ENCODE measurements at places on chromosomes 2 and 18.

GRCh38 chr2:118363604-118364003, 275.3 kb downstream of the INSIG2 start:
- no peak for DNase-seq
- no peak overlapping the region for H3K4me3 ChIP-seq
- H3K27ac ChIP-seq: no peak overlapping the region
- no peaks in the 10 kb centered on the region for H3K4me1 ChIP-seq
- H3K36me3 ChIP-seq: no peaks in the 10 kb centered on the region
- H3K27me3 ChIP-seq: peaks cover 4% of the 10 kb centered on the region

- H3K27me3 ChIP-seq: peaks cover 17% of the 10 kb centered on the region
- peaks cover 4% of the 10 kb centered on the region for H3K36me3 ChIP-seq
- no peak for DNase-seq
- peaks cover 18% of the 10 kb centered on the region for H3K4me1 ChIP-seq
Measured at GRCh38 chr2:38264396-38265221, 112.5 kb downstream of the ATL2 start.

DNA sequence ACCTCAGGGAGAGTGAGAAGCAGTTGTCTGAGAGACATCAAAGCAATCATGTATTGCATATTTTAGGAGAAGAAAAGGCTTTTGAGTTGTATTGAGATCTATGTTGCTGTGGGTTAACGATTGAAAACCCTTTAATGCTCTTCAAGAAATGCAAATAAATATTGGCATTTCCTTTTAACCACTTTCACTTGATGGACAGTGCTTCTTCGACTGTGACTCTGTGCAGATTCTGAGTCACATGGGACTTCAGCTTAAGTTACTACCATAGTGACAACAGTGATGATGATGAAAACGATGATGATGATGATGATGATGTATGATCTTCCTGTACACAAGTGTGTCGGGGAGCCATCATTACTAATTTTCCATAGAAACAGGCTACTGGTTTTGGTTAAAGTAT, 181.8 kb downstream of the AKAIN1 start:
- no peak overlapping the region for H3K4me3 ChIP-seq
- H3K27me3 ChIP-seq: no peaks in the 10 kb centered on the region
- H3K27ac ChIP-seq: no peak overlapping the region
- no peaks in the 10 kb centered on the region for H3K36me3 ChIP-seq

DNA sequence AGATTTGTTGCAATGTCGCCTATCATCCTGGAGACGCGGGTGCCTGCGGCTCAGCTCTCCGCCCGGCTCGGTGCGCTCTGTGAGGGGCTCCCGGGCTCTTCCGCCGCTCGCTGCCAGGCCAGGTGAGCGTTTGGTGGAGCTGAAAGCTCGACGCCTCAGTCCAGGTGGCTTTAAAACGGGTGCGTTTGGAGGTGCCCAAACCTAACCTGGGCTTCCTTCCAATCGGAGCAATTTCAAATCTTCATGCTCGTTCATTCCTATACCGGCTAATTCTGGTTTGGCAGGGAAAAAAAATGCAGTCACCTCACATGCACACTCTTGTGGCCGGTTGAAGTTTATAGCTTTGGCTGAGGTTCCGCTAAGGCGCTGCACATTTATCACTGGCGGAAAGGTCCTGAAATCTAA, at the start of gene SLC16A14:
TSS of gene SLC16A14 (minus strand) at position 274 of the 405 bp plus-strand sequence. CDS start 9,572 bp downstream, outside the sequence.
- H3K4me3 ChIP-seq: peak within 1 kb of the TSS; percentile 95
- H3K36me3 ChIP-seq: no peaks in the 10 kb centered on the region
- no peak for DNase-seq
- peaks cover 21% of the 10 kb centered on the region for H3K4me1 ChIP-seq

DNA sequence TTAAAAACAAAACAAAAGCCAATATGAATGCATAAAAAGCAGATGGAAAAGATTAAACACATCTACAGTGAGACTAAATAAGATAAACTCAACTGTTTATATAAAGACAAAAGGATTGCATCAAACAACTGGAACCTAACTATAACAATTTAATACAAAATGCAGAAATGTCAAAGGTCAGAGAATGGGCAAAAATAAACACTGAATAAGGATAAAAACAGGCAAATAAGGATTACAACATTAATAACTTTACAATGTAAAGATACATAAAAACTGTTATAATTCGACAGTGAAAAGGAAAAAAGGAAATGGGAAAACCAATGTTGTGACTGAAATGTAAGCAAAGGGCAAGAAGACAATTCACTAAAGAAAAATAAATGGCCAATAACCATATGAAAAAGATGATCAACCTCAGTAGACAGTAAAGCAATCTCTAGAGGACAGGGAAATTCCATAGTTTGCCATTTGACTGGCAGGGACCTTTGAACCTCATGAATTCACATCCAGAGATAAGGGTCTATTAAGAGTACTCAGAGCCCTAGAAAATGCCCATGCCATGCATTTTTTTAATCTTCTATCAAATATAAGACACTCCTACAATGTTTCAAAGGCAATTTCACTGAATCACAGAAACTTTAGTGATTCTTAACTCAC, 83.7 kb downstream of the TMEM131 start:
- no peak overlapping the region for H3K4me3 ChIP-seq
- peak overlapping the region; percentile 5 for H3K27ac ChIP-seq
- peaks cover 7% of the 10 kb centered on the region for H3K36me3 ChIP-seq
- H3K27me3 ChIP-seq: no peaks in the 10 kb centered on the region
- DNase-seq: no peak

DNA sequence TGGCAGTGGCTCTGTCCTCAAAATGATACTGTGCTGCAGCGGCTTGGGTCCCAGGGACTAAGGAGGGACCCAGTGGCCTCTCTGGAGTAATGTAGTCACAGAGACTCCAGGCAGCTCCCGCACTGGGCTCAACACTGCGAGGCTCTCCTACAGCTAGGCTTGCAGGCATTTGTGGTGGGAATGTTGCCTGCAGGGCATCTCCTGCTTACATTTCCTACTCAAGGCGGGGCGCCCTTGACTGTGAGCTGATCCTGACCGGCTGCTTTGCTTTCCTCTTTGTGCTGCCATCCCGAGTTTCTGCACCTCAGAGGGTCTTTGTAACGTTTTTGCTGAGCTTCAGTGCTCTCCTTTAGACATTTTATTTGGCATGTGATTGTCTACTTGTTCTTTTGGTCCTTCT, 177.4 kb upstream of the FN1 start:
- H3K4me3 ChIP-seq: no peak overlapping the region
- H3K27me3 ChIP-seq: peaks cover 30% of the 10 kb centered on the region
- H3K36me3 ChIP-seq: no peaks in the 10 kb centered on the region
- H3K27ac ChIP-seq: no peak overlapping the region
- H3K4me1 ChIP-seq: no peaks in the 10 kb centered on the region
- DNase-seq: no peak

DNA sequence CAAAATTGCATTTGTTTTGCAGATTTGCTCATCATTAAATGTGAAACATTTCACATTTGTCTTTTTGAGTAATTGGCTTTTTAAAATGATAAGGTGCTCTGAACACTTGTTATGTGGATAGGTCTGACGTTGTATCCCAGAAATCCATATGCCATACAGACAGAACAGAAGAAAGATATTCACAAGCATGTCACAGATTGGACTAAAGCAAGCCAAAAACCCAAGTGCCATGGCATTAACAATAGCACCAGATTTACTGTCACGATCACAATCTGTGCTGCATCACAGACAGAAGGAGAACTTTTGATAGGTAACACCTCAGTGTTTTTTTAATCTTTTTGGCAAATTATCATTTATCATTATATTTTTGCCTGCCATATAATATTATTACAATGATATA, 272.6 kb downstream of the ARHGAP15 start:
- no peaks in the 10 kb centered on the region for H3K27me3 ChIP-seq
- H3K4me1 ChIP-seq: peaks cover 20% of the 10 kb centered on the region
- no peaks in the 10 kb centered on the region for H3K36me3 ChIP-seq
- H3K27ac ChIP-seq: no peak overlapping the region
- no peak overlapping the region for H3K4me3 ChIP-seq

GRCh38 chr18:28127763-28128658, 48.9 kb downstream of the CDH2 start:
- H3K4me1 ChIP-seq: no peaks in the 10 kb centered on the region
- no peak for DNase-seq
- H3K27me3 ChIP-seq: no peaks in the 10 kb centered on the region

- H3K27me3 ChIP-seq: no peaks in the 10 kb centered on the region
- H3K27ac ChIP-seq: no peak overlapping the region
- no peak overlapping the region for H3K4me3 ChIP-seq
Measured at GRCh38 chr2:62465741-62466502, 40.1 kb downstream of the TMEM17 start.

GRCh38 chr2:105961599-105962146, 217.0 kb downstream of the NCK2 start:
- no peak overlapping the region for H3K4me3 ChIP-seq
- H3K27ac ChIP-seq: no peak overlapping the region

DNA sequence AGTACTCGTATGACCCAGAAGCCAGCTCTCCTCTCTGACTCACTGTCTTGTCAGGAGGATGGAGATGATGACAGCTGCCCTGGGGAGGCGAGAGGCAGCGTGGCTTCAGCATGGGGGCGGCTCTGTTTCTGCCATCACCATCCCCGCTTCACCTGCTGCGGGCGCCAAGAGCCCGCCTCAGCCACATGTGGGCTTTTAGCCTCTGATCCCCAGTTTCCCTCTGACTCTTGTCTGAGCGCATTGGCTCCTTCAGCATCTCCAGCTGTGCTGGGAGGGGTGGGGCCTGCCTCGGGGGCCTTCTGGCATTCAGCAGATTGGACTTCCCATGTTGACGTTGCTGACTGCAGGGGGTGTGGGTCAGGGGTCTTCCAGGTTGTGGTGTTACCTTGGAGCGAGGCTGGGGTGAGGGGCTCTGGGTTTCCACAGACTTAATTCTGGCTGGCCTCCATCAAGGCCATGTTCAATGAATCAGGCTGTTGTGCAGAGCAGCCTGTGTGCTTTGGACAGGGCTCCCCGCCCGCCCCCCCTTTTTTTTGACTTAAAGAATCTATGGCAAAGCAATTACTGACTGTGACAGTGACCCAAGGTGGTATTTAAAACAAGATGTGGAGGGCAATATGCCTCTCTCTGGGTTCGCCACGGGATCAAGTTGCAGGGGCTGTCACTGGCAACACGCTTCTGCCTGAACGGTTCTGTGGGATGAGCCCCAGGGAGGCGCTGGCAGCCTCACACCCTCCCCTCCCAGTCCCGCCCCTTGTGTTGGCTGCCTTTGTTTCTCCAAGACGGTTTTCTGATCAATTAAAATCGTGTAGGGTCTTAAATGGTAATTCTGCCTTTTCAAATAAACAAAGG, 228.3 kb downstream of the LDLRAD4 start:
- no peaks in the 10 kb centered on the region for H3K4me1 ChIP-seq
- no peak overlapping the region for H3K27ac ChIP-seq
- no peaks in the 10 kb centered on the region for H3K36me3 ChIP-seq
- H3K4me3 ChIP-seq: no peak overlapping the region
- DNase-seq: no peak
- H3K27me3 ChIP-seq: peaks cover 4% of the 10 kb centered on the region

DNA sequence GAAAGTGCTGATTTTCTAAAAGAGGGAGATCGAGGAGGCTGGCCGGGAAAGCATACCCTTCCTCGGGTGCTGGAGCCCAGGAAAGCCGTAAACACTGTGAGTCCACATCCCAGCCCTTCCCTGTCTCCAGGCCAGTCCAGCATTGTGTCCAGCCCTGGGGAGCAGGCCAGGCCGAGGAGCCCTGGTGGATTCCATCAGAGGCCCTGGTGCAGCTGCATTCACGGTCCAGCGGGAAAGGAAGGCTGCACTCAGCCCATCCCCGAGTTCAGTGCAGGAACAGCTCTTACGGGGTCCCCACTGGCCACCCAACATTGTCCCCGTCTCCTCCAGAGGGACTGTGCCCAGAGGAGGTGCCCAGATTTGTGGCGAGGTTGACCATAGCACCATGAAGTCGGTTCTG, 218.6 kb downstream of the KLHL29 start:
- no peak overlapping the region for H3K27ac ChIP-seq
- H3K4me1 ChIP-seq: no peaks in the 10 kb centered on the region
- peak; percentile 48 for DNase-seq
- H3K27me3 ChIP-seq: peaks cover 6% of the 10 kb centered on the region
- H3K36me3 ChIP-seq: no peaks in the 10 kb centered on the region

GRCh38 chr2:43685357-43685756, 9.1 kb upstream of the C1GALT1C1L start:
- H3K27ac ChIP-seq: no peak overlapping the region
- DNase-seq: no peak
- H3K4me1 ChIP-seq: no peaks in the 10 kb centered on the region
- no peak overlapping the region for H3K4me3 ChIP-seq
- H3K27me3 ChIP-seq: peaks cover 23% of the 10 kb centered on the region

DNA sequence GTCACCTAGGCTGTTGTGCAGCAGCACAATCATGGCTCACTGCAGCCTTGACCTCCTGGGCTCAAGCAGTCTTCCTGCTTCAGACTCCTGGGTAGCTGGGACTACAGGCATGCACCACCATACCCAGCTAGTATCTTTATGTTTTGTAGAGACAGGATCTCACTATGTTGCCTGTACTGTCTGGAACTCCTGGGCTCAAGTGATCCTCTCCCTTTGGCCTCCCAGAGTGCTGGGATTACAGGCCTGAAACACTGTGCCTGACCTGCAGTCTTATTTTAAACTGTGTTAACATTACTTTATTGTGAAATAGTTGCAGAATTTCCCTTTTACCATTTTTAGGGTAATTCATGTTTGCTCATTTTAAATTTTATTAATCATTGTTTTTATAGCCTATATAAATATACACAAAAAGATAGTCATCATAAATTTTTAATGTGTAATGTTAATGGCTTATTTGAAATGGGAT, 24.6 kb downstream of the EML4 start:
- no peaks in the 10 kb centered on the region for H3K36me3 ChIP-seq
- no peaks in the 10 kb centered on the region for H3K27me3 ChIP-seq
- H3K27ac ChIP-seq: no peak overlapping the region

DNA sequence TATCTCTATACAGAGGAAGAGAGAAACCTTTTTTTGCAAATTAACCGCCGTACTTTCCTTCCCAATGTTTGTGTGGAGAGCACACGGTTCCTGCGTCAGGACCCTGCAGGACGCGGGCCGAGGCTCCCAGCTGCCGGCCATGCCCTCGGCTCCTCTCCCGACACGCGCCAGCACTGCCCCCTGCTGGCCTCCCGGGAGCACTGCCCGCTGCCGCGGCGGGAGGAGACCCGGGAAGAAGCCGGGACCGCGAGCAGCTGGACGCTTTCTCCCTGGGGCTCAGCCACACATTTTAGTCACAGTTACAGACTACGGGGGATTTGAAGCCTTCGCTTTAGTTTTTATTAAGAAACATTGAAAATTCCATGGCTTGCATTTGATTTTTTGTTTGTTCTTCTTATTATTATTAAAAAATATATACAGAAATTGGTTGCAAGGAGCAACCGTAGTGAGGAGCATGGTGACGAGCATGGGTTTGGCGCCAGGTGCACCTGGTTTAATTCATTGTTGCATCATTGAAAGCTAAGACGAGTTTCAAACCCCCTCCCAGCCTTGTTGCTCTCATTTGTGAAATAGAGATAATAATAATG, 401.2 kb downstream of the GALR1 start:
- peak; percentile 69 for DNase-seq
- no peaks in the 10 kb centered on the region for H3K36me3 ChIP-seq

DNA sequence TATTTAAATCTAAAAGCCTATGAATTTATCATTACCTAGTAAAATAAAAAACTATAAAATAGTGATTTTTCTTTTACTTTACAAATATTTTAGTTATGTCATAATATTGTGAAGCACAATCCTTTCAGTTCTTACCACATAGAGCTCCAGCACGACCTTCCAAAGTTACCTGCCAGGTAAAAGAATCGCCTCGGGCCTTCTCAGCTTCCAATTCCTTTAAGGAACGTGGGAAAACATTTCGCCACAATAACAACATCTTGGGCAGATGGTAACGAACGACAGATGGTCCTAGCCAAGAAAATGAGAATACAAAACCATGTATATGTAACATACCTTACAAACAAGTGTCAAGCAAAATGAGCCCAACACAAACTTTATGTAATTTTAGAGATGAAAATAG, 23.7 kb downstream of the HEATR5B start:
- no peak overlapping the region for H3K4me3 ChIP-seq
- no peaks in the 10 kb centered on the region for H3K4me1 ChIP-seq
- H3K27me3 ChIP-seq: no peaks in the 10 kb centered on the region
- peaks cover 15% of the 10 kb centered on the region for H3K36me3 ChIP-seq

All from natural killer cell treated with Interleukin-12 subunit alpha and Interleukin-12 subunit beta and Interleukin-15 and Interleukin-18, amount 100 ng/mL, for 72 hours (primary cell).